ENCODE measurements at places on chromosomes 1 and 21.

DNA sequence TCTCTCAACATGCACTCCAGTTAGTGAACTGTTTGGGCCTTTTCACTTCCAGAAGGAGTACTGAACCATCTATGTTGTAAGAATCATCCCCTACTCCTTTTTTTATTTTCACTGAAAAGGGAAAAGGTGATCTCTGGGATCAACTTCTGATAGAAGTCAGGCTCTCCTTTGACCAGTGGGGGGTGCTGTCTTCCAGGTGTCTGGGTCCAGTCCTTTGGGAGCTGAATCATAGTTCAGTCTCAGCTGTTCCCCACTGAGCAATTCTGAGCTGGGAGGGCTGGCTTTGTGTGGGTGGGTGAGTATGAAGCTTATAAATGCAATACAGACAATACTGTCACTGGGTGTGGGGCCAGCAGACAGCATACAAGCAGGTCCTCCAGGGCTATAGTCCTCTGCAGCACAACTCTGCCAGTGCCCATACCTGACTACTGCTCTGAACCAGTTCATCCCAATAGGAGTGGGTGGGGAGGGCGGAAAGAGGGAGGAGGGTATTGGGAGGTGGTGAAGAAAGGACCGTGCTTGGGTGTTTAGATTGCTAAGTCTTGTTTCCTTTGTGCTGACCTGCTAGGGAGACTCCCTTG, 12.5 kb upstream of the SARS1 start:
- no peak for DNase-seq

GRCh38 chr1:60746278-60746791, 336.0 kb upstream of the NFIA start:
- no peak for DNase-seq

DNA sequence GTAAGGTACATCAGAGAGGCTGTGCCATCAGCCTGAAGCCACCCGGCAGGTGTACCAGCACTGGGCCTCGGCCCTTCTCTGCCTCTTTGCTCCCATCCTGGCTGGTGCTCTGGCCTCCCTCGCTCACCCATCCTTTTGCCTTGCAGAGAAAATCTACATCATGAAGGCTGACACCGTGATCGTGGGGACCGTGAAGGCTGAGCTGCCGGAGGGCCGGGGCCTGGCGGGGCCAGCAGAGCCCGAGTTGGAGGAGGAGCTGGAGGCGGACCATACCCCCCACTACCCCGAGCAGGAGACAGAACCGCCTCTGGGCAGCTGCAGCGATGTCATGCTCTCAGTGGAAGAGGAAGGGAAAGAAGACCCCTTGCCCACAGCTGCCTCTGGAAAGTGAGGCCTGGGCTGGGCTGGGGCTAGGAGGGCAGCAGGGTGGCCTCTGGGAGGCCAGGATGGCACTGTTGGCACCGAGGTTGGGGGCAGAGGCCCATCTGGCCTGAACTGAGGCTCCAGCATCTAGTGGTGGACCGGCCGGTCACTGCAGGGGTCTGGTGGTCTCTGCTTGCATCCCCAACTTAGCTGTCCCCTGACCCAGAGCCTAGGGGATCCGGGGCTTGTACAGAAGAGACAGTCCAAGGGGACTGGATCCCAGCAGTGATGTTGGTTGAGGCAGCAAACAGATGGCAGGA, 24.5 kb upstream of the TNFRSF1B start:
- no peak for DNase-seq

GRCh38 chr21:38787461-38788274, 18.1 kb upstream of the ETS2 start:
- no peak for DNase-seq

Data from stimulated activated naive CD4-positive, alpha-beta T cell (primary cell).